ENCODE measurements at places on chromosomes 3 and 15.

GRCh38 chr3:153172796-153173757 lies 11.1 kb downstream of the RAP2B start:
- DNase-seq = no peak

DNA sequence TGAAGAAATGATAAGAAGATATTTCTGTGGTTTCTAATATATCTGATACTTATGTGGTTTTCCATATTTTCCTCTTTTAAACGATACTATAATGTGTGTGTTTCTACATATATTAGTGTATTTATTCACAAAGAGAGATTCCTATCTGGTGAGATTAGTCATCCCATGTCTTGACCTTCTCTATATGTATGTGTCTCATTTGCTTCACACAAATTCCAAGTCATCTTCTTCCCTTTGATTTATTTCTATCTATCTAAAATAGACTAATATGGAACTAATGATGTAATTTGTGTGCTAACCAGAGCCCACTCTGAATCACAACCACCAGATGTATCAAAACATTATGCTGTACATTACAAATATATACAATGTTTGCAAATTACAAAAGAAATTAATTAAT lies 154.7 kb upstream of the KCNMB2 start:
- DNase-seq = no peak

GRCh38 chr15:22958487-22959280 lies 21.5 kb downstream of the CYFIP1 start:
- DNase-seq = no peak

GRCh38 chr3:24502690-24503089 lies 8.0 kb upstream of the THRB start:
- DNase-seq = no peak

GRCh38 chr3:29335438-29335837 lies 54.6 kb downstream of the RBMS3 start:
- DNase-seq = no peak

DNA sequence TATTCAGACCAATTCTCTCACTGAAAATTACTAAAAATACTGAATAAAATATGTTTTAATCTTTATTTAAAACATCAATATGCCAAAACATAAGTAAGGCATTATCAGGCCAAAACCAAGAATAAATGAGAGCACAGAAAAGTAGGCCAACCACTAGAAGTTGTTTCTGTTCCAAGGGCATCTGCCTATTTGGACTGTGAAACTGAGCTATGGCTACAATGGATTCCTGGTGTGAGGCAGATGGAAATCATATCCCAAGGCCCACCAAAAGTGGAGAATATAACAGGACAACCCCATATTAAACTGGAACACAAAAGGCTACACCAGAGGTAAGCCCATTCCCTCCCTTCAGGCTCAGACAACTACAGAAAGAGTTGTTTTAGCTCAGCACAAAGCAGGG lies 302.8 kb upstream of the IL12A start:
- no peak for DNase-seq

- no peak for DNase-seq
Measured at GRCh38 chr15:57635300-57635909, 43.7 kb downstream of the MYZAP start.

DNA sequence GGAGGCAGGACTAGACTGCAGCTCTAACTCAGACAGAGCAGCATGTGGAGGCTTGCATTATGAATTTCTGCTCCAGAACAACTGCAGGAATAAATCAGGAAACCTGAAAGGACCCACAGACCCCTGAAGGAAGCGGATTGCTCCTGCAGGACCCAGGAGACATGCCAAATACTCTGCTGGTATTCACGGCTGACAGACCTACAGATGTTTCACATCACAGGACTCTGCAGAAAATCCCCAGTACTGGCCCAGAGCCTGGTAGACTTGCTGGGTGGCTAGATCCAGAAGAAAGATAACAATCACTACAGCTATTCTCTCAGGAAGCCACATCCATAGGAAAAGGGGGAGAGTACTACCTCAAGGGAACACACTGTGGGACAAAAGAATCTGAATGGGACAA lies 942.1 kb downstream of the AGBL1 start:
- no peak for DNase-seq

- DNase-seq = no peak
Measured at GRCh38 chr3:195876297-195877064, 31.9 kb downstream of the TNK2 start.

GRCh38 chr3:130825762-130826299 lies 68.1 kb upstream of the ATP2C1 start:
- no peak for DNase-seq

DNA sequence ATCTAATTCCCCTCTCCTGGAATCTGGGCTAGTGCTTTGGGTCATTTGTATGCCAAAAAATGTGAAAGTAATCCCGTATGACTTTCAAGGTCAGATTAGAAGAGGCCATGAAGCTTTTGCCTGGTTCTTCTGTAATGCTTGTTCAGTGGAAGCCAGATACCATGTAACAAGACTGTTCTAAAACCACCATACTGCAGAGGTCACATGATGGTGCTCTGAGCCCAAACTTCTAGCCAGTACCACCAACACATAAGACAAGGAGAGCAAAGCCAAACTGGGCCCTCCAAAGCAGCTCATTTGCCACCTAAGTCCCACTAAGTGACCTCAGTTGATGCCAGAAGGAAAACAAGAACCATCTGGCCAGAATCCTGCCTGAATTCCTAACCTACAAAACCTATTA lies 64.3 kb upstream of the MELTF start:
- DNase-seq = no peak

GRCh38 chr3:194277104-194277785 lies 73.9 kb downstream of the CPN2 start:
- DNase-seq = no peak

- DNase-seq = no peak
Measured at GRCh38 chr3:170320461-170321121, 36.9 kb upstream of the SKIL start.

GRCh38 chr3:190785047-190785446 lies 77.4 kb downstream of the GMNC start:
- no peak for DNase-seq

DNA sequence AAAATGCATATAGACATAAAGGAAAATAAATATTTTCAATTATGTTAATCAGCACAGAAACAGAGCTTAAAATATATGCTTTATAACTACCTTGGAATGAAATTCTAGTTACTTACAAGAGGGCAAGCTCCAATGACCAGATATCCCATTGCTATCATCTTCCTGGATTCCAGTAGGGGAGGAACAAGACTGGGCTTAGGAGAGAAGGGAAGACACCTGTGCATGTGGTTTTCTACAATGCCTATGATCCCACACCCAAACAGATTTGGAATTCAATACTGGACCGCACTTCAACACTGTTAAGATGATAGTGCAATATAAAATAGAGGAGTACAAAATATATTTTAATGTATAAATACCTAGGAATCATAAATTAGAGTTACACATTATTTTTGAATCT lies 79.6 kb downstream of the ARPP21 start:
- DNase-seq = no peak

GRCh38 chr3:81425198-81425868 lies 336.1 kb downstream of the GBE1 start:
- no peak for DNase-seq

- DNase-seq = no peak
Measured at GRCh38 chr15:34019369-34019990, 19.5 kb downstream of the AVEN start.

DNA sequence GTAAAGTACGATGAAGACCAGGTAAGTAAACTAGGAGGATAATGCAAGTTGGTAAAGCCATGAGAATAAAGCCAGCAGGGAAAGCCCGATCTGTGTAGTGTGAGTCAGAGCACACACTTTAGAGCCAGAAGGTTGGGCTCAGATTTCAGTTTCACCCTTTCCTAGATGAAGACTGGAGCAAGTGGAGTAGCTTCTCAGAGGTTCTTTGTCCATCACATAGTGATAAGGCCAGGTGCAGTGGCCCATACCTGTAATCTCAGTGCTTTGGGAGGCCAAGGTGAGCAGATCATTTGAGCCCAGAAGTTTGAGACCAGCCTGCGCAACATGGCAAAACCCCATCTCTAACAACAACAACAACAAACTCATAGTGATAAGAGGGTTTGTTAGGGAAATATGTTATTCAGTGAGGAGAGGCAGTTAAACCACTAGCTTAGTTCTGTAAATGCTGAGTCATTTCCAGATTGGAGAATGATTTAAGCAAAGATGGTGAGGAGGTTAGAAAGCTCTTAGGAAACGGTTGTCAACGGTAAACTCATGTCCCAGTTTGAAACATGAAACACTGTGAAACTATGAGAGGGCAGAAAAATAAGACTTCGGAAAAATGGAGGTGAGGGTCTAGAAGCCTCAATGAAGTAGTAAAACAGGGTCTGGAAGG lies 39.0 kb downstream of the IL12A start:
- no peak for DNase-seq

DNA sequence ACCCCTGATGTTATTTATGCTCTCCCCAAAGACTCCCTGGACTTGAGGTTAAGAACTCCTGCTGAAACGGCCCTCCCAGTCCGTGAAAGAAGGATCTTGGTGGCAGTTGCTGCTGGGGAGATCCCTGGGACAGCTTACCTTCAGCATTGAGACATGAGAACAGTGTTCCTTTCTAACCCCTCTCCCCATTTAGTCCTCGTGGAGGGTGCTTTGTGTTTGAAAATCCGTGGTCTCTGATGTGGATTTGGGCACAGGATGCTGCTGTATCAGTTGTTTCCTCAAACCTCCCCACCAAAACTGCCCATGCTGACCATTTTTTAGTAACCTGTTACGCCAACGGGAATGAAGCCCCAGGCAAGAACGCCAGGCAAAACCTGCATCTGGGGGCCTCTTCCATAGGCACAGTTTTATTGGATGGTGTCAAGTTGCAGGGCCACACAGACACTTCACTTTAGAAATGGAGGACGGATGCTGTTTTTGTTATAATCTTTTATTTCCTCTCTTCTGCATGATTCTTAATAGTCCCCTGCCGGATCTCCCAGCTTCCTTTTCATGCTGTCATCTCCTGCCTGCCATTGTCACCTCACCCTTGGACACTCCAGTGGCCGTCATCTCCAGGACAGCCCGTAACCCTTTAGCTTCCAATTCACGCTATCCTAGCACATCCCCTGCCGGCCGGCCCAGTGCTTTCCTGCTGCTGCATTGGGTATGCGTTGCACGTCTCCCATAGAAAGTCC lies 31.7 kb upstream of the CEMIP start:
- no peak for DNase-seq

DNA sequence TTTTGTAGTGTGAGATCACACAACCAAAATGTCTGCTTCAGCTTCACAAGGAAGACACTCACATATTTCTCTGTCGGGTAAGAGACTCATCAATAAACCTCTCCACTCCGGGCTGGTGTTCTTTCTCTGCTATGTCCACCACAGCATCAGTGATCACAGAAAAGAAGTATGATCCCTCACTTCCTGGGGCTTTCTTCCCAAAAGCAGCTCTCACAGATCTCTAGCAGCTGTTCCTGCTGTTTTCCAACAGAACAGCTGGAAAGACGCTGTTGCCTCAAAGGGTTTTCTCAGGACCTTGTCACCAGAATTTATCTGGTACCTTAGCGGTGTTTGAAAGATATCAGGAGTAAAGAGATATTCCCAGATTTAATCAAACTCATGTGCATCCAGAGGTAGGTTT lies 46.4 kb downstream of the GATM start:
- no peak for DNase-seq

- DNase-seq = no peak
Measured at GRCh38 chr3:16982460-16982859, 97.7 kb downstream of the PLCL2 start.

DNA sequence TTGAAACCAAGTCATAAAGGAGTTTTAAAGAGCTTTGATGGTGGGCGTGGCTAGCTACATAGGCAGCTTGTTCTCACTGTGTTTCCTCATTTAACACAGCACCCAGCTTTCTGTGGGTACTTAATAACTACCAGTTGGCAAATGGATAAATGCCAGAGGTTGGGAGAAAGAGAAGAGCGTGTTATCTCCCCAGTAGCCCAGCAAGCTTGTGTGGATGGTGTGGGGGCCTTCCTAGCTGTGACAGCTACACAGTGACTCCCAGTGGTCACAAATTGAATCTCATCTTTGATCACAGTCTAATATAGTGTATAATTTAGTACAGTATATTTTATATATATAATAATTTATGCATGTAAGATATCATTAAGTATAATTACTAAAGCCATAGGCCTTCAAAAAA lies 984.1 kb downstream of the EPHA3 start:
- DNase-seq = no peak

GRCh38 chr15:39127925-39128617 lies 452.8 kb upstream of the THBS1 start:
- peak; percentile 89 for DNase-seq

DNA sequence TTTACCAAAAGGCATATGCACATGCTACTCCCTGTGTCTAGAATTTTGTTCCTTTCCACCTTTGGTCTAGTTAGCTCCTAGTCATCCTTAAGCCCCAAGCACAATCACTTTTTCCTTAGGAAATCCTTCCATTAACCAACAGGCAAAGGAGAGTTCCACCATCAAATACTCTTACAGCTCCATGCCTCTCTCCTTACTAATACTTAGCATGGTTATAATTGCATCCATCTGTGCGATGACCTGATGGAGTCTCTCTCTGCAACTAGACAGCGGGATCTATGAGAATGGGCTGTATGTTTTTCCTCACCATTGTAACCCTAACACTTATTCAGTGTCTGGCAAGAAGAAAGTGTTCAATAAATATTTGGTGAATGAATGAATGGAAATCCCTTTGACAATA lies 69.3 kb upstream of the SMAD3 start:
- no peak for DNase-seq

GRCh38 chr15:89751748-89752147 lies 699 bp upstream of the MESP1 start:
- DNase-seq = no peak

DNA sequence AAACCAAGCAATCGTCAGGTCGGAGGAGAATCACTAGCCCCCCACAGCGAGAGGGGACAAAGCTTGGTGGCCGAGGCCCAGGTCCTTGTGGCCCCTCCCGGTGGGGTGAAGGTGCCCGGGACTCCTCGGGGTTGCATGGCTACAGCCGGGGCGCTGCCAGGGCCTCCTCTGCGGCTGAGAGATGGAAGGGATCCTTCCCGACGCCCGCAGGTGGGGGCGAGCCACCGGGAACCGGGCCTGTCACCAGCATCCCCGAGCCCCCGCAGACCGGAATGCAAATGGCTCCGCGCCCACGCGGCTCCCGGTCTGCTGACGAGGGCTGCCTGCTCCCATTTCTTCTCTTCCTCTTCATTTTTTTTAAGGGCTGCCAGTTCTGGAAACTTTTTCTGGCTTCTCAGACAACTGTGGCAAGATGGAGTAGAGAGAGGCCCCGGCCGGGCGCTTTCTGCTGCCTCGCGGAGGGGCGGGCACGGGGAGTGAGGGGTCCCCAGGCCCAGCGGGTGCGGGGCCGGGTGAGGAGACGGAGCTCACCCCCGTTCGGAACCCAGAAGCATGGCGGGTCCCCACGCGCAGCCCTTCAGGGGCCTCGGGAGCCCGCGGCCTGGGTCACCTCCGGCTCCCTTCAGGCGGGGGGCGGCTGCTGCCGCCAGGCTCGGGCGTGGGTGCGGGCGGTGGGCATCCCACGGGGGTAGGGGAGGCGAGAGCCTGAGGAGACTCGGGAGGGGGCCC lies 27.5 kb downstream of the MELTF start:
- DNase-seq = no peak

Measured in Panc1 (cell line).